Small intestine (tissue), 16 donors: ENCODE measurements at places on chromosomes 2 and 18. TPM values are rescaled to one million over a fixed set of nuclear protein-coding genes. Genes with fewer than 3 reads are reported as not detected.

GRCh38 chr2:54587171-54588016, 131.3 kb downstream of the SPTBN1 start:
- no peak for DNase-seq

- DNase-seq: no peak
These were observed 19.6 kb upstream of the SERPINB11 start for GRCh38 chr18:63683152-63683551.

DNA sequence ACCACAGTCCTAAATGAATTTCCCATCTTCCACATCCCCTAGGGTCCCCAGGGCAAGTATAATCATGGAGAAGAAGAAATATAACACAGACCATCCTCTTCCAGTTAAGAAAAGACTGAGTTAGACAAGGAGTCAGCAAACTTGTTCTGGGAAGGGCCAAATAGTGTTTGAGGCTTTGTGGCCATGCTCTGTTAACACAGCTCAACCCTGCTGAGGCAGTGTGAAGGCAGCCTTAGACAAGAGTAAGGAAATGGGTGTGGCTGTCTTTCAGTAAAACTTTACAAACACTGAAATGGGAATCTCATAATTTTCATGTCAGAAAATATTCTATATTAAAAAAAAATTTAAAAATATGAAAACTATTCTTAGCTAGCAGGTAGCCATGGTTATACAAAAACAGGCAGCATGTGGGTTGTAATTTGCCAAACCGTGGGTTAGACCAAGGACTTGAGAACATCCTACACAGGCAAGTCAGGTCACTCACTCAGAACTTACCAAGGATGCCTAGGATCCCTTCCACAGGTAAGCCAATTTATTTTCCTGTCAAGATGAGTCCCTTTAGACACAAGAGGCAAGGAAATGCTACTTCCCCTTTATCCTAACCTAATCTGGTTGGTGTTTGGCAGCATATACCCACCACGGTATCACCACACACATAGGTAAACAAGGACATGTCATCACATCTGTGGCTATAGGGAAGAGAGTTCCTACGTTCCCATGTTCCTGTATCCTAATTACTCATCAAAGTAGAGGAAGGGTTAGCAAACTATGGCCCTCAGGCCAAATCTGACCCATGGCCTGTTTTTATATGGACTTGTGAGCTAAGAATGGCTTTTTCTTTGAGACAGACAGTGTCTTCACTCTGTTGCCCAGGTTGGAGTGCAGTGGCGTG, 31.9 kb downstream of the C2orf74 start:
- no peak for DNase-seq

Gene SLC9A4
- polyA plus RNA-seq: not detected

Gene LDLRAD4
- polyA plus RNA-seq: 6.6 TPM

Gene UGT1A1
- polyA plus RNA-seq: 78.9 TPM

DNA sequence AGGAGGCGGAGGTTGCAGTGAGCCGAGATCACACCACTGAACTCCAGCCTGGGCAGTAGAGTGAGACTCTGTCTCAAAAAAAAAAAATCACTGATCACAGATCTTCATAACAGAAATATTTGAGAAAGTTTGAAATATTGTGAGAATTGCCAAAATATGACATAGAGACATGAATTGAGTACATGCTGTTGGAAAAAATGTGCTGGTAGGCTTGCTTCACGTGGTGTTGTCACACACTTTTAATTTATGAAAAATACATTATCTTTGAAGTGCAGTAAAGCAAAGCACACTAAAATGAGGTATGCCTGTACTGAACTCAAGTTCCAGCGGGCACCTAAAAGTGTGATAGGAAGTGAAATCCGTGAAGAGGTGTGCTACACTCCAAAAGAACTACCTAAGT, 152.6 kb downstream of the TMEFF2 start:
- DNase-seq: no peak

Gene TPO
- polyA plus RNA-seq: not detected

- DNase-seq: peak; percentile 69
These were observed 55.5 kb downstream of the PIGN start for GRCh38 chr18:62131301-62131909.

- peak; percentile 59 for DNase-seq
These were observed 33.5 kb upstream of the CRIM1 start for GRCh38 chr2:36322108-36322507.

- DNase-seq: no peak
These were observed 433 bp upstream of the MFF start for GRCh38 chr2:227324642-227324994.

GRCh38 chr2:18268400-18268799, 292.1 kb downstream of the RDH14 start:
- DNase-seq: no peak

DNA sequence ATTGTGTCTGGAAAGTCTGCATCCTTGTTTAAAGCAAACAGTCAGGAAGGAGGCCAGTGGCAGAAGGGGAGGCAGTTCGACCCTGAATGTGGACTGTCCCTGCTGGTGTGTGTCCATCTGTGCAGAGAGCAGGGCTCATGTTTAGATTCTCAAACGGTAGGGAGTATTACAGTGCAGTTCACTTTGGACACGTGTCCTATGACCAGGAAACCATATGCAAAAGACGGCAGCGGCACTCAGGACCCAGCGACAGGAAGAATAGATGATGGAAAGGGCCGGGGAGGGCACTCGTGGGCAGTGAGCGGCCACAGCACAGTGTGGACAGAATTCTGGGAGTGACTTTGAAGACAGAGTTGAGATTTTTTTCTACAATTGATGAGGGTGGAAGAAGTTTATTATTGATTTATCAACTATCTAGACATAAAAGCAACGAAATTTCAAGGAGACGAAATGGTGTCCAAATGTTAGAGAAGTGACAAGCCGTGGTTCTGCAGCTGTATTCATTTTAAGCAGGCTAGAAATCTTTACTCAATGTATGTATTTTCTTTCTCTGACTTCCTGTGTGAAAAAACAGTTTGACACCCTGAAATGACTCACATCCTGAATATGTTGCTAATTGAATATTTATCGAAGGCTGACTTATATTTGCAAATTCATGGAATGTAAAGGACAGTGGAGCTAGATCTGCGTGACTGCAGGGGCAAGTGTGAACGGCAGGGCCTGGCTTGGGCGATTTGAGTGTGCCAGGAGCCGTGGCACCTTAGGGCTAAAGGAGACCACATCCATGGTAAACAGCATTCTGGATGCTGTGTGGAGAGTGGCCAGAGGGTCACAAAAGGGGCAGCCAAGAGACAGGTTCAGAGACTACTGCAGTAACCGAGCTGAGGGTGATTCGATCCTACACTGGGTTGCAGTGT, 214.2 kb downstream of the PTGR3 start:
- no peak for DNase-seq

Gene SERPINB13
- not detected for polyA plus RNA-seq

GRCh38 chr2:175605640-175606009, 396.4 kb downstream of the LNPK start:
- DNase-seq: no peak

DNA sequence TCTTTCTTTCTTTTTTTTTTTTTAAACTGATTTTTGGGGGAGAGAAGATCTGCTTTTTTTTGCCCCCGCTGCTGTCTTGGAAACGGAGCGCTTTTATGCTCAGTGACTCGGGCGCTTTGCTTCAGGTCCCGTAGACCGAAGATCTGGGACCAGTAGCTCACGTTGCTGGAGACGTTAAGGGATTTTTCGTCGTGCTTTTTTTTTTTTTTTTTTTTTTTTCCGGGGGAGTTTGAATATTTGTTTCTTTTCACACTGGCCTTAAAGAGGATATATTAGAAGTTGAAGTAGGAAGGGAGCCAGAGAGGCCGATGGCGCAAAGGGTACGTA, 587 bp downstream of the MEIS1 start:
- DNase-seq: no peak

GRCh38 chr18:74609535-74609934, 11.9 kb downstream of the ZNF407 start:
- no peak for DNase-seq

GRCh38 chr18:74996996-74997395, 211.9 kb downstream of the PTGR3 start:
- DNase-seq: no peak

- no peak for DNase-seq
These were observed 113.0 kb upstream of the MAPRE2 start for GRCh38 chr18:34928088-34928753.

Gene PRKCE
- polyA plus RNA-seq: 4.1 TPM

- DNase-seq: no peak
These were observed 89.4 kb upstream of the SLC38A11 start for GRCh38 chr2:165044505-165045303.

Gene TSPYL6
- polyA plus RNA-seq: 0.06 TPM
